ENCODE measurements at places on chromosomes 7 and 10.

- DNase-seq, result no peak
Observed at GRCh38 chr10:101367569-101368453, 13.8 kb downstream of the BTRC start.

GRCh38 chr10:1119027-1119426, 62.8 kb downstream of the WDR37 start:
- DNase-seq, result no peak

DNA sequence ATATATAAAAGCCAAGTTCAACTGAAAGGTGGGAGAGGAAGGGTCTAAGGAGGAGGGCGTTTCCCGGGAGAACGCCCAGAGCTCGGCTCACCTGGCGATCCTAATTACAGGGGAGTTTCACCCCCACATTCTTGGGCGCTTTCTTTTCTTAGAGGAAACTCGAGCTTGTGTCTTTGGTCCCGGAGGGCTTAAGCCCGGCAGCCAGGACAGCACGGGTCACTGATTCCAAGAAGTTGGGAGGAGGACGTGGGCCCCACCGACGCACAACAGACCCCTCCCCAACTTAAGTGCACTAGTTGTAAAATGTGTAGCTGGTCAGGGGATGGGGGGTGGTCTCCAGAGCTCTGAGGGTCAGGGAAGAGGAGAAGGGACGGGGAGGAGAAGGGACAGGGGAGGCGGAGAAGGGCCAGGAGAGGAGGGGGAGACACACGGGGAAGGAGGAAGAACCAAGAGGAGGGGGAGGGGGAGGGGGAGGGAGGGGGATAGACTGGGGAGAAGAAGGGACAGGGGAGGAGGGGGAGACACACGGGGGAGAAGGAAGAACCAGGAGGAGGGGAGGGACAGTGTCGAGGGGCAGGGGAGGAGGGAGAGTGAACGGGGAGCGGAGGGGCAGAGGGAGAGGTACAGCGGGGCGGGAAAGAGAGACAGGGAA, 874 bp downstream of the BAIAP2L1 start:
- DNase-seq, result peak; percentile 4

GRCh38 chr7:101590663-101591435, 38.2 kb downstream of the MYL10 start:
- no peak for DNase-seq

DNA sequence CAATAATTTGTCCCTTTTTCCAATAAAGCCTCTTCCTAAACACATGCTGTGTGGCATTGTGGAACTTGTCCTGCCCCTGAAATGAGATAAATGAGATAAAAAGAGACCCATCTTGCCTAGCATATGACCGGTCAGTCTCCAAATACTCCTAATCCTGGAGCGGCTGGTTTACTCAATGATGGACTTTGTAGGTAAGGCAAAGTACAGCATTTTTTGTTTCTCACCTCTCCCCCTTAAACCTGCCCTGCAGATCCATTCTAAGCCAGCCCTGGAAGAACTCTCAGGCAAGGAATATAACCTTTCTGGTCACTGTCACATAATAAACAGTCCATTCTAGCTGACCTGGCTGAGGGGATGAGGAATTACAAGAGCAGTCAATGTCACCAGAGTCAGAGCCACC, 110.7 kb downstream of the C1GALT1 start:
- no peak for DNase-seq

DNA sequence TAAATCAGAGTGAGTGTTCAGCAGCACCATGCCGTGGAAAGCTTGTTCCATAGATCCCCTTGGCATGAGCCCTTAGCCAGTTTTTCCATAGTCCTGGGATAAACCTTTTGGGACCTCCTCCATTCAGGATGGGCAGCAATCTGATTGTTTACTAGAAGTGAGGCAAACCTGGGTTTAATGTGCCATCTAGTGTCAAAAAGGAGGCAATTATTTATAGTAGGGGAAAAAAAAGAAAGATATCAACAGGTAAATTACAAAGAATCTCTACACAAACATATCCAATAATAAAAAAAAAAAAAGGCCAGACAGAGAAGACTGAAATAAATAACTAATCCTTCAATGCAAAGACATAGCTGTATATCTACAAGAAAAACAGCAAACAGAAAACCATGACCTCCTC, 229.0 kb upstream of the STK17A start:
- no peak for DNase-seq

- DNase-seq, result no peak
Observed at GRCh38 chr10:77442699-77443189, 194.9 kb downstream of the KCNMA1 start.

- no peak for DNase-seq
Observed at GRCh38 chr10:78893217-78893616, 175.5 kb upstream of the ZMIZ1 start.

DNA sequence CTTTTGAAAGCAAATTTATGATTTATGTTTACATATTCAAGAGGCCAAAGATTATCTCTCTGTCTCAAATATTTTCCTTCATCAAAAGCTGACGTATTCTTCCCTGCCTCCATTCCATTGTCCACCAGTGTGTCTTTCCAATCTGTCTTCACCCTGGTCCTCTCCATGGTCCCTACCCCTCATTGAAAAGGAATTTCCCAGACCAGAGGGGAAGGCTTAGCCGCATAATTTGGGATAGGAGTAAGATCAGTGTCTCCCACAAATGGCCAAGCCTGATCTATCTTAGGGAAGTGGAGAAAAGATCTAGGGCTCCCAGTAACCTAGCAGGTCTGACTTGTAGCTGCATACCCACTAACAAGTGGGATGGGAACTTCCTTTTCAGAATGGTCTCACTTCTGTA, 46.3 kb upstream of the ZNF800 start:
- DNase-seq, result no peak

DNA sequence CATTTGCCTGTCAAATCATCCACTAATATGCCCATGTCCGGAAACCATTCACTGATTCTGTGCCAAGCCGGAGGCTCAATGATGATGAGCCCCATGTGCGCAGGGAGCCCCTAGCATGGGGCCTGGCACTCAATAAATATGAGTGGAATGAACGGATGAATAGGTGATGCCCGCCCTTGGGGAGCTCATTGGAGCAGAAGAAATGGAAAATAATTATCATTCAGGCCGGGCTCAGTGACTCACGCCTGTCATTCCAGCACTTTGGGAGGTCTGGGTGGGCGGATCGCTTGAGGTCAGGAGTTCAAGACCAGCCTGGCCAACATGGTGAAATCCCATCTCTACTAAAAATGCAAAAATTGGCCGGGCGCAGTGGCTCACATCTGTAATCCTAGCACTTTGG, 11.0 kb downstream of the RHBDD2 start:
- no peak for DNase-seq

DNA sequence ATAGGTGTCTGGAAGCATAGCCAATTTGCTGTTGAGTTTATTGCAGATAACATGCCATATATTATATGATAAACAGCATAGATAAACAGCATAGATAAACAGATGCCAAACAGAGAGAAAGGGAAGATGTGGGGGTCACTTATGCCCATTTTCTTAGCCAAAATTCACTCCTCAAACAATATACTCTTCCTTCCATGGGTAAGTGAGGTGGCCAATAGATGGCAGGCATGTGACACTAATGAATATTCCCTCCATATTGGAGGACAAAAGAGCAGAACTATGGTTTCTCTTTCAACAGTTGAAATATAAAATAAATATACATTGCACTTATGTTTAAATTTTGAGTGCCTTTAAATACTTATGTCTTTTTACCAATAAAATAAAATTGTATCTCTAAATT, 1212.8 kb downstream of the REEP3 start:
- no peak for DNase-seq

- DNase-seq, result no peak
Observed at GRCh38 chr7:107966711-107967110, 36.2 kb downstream of the LAMB1 start.

GRCh38 chr10:89536013-89536354, 590 bp upstream of the SLC16A12 start:
- DNase-seq, result no peak

- no peak for DNase-seq
Observed at GRCh38 chr7:98788966-98789365, 80.8 kb downstream of the TMEM130 start.

- DNase-seq, result no peak
Observed at GRCh38 chr10:110034596-110034995, 26.8 kb downstream of the ADD3 start.

DNA sequence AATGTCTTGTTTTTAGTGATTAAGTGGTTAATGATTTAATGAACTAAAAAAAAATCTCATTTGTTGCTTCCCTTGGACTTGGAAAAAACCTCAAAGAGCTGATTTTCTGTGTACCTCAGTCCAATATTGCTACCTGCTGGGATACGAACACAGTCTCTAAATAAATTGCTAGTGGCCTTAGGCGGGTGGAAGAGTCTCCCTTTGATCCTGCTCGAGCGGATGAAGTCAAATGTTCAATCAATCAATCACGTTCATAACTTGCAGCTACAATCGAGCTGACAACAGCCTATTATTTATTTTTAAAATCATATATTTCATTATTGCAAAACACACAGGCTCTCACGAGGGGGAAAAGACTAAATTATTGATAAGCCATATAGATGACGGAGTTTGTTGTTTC, 57.3 kb upstream of the HABP2 start:
- no peak for DNase-seq

DNA sequence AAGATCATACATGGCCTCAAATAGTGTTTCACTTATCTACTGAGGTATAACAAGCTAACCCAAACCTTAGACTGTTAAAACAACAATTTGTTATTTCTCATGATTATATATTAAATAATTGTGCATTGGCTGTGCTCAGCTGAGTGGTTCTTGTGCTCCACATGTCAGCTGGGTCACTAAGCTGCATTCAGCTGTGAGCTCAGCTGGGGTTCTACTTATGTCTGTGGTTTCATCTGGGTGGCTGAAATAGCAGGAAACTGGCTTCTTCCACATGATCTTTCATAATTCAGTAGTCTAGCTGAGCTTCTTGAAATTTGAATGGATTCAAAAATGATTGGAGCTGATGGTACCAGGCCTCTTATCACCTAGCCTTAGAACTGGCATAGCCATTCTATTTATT, 181.8 kb upstream of the CSTF2T start:
- no peak for DNase-seq

GRCh38 chr7:94064541-94065191, 60.5 kb upstream of the BET1 start:
- no peak for DNase-seq

GRCh38 chr10:48552946-48553564, 51.8 kb downstream of the ARHGAP22 start:
- no peak for DNase-seq

DNA sequence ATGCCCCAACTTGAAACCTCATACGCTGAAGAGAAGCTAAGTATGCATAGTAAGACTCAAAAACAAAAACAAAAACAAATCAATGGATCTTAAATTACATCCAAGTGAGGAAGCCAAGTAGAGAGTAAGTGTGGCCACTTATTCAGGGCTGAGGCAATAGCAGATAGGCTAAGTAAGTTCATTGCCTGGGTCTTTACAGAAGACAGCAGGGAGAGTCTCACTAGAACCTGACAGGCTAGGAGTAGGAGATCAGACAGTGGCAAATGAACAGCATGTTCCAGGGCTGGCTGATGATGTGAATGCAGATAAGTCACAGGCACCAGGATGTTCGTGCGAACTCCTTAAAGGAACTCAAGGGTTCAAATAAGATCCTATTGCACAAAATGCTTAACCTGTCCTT, 568.6 kb downstream of the KCNMA1 start:
- no peak for DNase-seq

DNA sequence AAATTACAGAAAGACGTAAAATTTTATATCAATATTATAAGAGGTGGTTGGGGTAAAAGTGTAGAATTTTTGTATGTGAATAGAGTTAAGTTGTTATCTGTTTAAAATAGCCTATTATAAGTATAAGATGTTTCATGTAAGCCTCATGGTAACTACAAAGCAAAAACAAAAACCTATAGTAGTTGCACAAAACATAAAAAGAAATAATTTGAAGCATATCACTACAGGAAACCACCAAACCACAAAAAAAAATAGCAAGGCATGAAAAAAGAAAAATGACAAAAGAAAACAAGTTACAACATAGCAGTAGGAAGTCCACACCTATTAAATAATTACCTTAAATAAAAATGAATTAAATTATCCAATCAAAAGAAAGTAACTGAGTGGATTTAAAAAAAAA, 12.4 kb upstream of the GSTK1 start:
- no peak for DNase-seq

DNA sequence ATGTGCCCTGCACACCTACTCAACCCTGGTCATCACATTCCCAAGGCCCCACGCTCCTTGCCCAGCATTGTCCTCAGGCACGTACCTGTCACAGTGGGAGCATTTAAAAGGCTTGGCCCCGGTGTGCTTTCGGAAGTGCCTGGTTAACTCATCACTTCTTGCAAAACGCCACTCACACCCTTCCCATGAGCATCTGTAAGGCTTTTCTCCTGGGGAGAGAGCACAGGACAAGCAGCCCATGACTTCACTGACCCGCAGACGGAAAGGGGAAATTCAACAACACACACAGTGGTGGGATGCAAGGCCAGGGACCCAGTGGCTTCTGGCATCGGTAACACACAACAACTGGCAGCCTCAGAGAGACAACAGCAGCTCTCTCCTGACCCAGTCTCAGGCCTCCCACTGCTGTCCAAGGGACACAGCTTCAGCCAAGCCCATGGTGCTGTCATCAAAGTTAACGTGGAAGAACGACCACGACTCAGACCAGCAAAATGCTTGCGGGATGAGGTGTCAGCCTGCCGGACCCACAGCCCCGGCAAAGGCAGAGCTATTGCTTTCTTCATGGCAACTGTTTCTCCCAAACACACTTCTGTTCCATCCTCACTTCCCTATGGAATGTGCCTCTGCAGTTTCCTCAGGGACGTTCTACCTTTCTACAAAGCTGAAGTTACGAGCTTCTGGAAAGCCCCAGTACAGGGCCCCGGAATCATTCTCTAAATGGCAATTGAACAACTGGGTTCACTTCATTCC, 4.8 kb downstream of the KLF6 start:
- DNase-seq, result no peak

DNA sequence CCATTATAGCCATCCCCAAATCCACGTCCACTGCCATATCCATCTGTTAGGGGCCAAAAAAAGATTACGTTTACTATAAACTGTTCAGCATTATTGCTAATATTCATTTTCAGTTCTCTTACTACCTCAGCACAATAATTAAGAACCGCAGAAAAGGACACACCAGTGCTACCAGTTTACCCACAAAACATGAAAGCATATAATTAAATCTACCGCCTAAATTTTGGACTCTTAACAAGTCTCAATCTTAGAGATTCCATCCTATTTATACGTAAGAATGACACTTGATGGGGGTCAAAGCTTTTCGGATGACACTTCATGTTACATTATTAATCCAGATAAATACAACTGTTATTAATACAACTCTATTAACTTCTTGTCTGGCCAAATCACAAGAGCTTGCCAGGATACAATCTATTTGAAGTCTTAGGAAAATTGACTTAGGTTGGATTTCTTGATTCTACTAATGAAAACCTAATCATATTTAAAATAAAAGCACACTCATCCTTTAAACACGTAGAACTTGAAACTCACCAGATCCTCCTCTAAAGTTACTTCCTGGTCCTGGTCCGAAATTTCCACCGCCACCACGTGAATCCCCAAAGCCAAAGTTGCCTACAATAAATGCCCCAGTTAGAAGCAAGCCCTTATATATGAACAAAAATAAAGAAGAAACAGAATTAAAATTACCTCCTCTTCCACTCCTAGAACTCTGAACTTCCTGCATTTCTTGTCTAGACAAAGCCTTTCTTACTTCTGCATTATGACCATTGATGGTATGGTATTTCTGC, 4.5 kb downstream of the HNRNPA2B1 start:
- no peak for DNase-seq

GRCh38 chr7:116165717-116166116, 44.6 kb upstream of the TES start:
- no peak for DNase-seq
